Coronary artery (tissue), 2 donors: ENCODE measurements at places on chromosomes 1 and 21.

GRCh38 chr1:99696616-99697015 is 50.7 kb downstream of the PALMD start:
- no peak for DNase-seq

- DNase-seq, result no peak
Observed at GRCh38 chr1:235993652-235994051, 71.2 kb downstream of the NID1 start.

- DNase-seq, result no peak
Observed at GRCh38 chr1:64630611-64631010, 114.3 kb upstream of the RAVER2 start.

DNA sequence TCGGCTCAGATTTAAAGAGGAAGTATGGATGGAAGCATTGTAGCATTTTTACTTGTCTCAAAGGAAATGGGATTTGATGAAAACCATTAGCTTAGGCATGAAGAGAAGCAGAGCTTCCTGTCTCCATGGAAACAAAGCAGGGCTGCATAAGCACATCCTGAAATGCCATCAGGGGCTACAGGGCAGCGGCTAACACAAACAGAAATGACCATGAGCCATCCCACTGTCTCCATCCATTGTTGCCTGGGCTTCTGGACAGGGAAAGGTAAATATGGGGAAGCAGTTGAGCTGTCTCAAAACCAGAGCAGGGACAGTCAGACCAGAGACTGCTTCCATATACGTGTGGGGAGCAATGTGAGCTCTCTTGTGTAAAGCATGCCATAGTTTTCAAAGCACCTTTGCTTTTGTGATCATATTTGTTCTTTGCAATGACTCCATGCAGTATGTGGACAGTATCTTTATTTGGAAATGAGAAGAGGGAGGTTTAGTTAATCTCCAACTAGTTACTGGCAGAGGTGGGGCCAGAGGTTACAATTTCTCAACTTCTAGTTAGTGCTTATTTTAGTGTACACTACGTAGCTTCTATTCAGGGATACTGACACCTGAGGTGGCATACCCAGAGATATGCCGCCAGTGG is 176.1 kb downstream of the CACNA1E start:
- DNase-seq, result no peak

DNA sequence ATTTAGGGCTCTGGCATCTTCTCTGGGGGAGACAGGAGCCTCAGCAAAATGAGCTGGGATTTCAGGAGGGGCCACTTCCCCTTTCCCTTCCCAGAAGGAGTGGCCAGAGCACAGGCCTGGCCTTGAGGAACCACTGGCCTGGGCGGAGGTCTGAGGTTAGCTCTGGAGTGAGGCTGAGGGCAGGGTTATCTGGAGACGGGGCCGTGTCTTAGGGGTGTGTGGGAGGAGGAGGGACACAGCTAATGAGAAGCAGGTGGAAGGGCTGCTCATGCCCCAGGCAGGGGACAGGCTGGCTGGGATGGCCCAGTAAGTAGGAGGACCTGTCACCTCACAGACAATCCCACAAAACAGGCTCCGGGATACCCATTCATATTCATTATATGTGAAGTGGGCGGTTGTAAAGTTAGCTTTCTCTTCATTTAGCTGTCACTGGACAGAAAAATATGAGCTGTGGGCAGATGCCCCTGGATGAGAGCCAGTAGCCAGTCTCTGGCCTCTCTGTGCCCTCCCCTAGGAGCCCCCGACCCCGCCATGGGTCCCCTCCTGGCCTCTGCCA is 12.4 kb downstream of the ALX3 start:
- DNase-seq, result no peak

DNA sequence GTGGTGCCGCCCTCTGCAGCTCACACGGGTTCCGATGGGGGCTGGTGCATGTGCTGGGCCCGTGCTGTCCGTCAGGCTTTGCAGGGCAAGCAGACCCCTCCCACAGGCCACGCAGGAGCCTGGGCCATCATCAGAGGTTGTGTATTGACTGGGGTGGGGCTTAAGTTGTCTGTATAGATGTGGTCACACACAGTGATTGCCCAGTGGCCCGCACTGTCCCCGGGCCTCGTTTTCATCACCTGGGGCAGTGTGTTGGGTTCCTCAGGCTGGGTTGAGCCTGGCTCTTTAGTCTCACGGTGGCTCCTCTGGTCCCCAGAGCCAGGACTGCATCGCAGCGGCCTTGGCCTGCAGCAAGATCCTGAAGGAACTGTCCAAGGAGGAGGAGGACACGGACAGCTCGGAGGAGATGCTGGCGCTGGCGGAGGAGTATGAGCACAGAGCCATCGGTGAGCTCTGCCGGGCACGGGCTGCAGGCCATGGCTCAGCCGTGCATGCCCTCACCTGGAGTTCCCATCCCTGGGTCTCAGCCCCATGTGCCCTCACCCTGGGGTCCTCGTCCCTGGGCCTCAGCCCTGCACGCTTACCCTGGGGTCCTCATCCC is 44.1 kb downstream of the TRPM2 start:
- DNase-seq, result no peak

GRCh38 chr1:26477446-26478152 is 5.4 kb downstream of the HMGN2 start:
- DNase-seq, result no peak

GRCh38 chr1:30191154-30191702 is 532.2 kb downstream of the MATN1 start:
- DNase-seq, result no peak

DNA sequence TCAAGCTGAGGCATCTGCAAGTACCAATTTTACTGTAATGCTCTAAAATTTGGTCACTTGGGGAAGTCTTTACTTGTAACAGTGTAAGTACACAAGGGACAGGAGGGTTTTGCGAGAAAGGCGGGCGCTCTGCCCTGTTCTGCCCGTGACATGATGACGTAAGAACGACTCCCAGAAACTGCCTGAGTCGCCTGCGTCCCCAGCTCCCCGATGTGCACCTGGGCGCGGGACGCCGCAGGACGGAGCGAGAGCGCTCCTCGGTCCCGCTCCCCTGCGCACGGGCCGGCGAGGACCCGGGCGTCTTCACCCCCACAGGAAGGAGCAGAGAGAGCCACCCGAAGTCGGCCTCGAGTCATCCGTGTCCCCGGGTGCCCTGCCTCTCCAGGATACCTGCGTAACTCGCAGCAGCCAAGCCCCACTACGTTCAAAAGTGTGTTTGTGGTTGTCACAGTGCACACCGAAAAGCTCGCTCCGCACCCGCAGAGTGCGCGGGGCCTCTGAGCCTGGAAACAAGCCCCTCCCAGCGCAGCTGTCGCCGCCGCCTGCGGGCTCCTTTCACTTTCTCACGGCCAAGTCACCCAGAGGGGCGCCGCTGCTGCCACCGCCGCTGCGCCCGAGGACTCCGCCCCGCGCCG is 3.3 kb upstream of the ZBTB18 start:
- no peak for DNase-seq

DNA sequence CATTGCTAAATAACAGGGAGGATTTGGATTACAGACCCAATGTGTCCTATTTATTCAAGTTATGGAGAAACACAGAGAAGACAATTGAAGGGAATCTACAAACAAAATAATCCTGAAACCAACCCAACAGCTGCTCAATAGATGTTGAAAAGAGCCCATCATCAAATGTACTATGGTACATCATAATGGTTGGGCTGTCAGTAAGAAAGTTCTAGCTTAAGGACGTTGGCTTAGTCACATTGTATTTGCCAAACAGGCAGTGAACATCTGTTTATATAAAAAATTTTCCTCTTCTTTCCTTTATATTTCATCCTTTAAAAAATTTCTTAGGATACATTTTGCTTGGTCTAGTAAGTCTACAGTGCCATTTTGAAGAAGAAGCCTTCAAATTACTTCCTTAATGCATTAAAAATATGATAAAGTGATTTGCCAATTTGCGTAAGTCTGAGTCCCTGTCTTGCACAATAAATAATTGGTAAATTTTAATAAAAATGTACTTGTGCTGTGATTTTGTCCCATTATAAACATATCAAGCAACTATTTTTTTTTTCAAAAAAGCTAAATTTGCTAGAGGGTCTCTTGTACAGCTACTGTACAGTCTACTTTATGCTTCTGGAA is 14.4 kb downstream of the MAP3K7CL start:
- no peak for DNase-seq

DNA sequence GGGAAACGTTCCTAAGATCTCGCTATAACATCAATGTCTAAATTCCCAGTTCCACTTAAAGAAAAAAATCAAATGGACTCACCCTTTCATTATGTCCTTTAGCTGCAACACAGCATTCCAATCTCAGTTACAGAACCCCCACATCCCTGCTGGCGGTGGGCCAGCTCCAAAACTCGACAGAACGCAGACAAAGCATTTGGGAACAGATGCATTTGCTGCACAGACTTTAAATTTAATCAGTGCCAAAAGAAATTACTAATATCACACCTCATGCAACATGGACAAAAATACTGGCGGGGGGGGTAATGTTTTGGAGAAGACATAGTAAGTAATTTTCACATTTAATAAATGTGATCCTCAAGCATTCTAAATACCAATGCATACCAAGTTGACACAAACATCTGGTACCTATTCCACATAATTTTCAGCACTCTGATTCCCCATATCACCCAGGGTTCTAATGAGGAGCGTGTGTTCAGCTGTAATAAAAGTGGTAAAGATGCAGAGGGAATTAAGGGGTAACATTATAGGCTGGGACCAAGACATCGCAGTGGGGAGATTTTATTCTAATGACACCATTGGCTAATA is 79.7 kb downstream of the TGFBR3 start:
- DNase-seq, result no peak

DNA sequence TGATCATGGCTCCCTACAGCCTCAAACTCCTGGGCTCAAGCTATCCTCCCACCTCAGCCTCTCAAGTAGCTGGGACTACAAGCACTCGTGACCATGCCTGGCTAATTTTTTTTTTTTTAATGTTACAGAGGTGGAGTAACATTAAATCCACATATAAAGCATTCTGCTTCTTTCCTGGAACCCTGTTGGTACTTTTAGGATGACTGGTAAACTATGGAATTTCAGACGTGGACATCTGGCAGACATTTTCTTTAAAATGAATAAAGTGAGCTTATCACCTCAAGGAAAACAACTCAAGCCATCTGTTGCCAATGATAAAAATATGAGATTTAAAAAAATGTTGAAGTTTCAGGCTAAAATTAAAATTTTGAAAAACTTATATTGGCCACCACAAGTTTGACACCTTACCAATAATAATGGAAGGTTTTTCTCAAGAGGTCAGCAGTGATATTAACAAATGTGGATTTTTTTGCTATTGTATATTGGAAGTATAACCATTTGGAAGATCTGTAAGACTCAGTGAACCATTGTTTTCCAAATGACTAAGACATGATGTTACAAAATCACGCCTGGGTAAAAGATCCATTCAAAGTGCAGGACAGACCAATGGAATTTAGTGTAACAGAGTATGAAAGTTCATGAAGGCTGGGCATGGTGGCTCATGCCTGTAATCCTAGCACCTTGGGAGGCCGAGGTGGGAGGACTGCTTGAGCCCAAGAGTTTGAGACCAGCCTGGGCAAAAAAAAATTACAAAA is 52.7 kb upstream of the EIF4G3 start:
- DNase-seq, result no peak

DNA sequence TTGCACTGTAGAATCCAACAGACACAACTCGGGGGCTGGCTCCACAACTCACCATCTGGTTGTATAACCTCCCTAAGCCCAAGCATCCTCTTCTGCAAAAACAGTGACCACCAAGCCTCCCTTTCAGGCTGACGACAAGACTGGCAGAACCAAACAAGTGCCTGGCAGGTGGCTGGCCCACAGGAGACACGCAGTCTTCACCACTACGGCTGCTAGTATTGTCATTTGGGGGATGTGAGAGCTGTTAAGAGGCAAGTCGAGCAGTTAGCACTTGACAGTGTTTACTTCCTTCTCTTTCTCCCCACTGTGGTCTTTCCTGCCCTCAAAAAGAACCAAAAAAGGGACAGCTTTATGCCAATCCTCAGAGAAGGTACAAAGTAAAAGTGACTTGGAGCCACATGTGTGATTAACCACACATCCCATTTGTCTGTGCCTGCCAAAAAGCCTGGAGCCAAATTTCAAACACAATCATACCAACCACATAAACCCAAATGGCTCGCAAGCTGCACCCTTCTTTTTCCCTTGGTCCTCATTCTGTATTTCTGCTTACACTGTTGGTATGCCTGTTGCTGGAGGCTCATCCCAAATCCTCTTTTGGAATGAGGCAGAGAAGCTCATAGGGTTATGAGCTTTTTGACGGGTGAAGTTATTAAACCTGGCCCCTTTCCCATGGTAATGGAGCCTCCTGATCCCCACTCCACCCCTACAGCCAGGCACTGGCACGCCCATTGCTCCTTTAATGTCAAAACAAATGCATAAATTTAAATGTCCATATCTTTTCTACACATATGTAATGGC is 94.1 kb downstream of the TGFBR3 start:
- no peak for DNase-seq

- no peak for DNase-seq
Observed at GRCh38 chr1:240070188-240070587, 21.5 kb upstream of the FMN2 start.

GRCh38 chr1:12435639-12436344 is 182.2 kb downstream of the DHRS3 start:
- DNase-seq, result no peak

DNA sequence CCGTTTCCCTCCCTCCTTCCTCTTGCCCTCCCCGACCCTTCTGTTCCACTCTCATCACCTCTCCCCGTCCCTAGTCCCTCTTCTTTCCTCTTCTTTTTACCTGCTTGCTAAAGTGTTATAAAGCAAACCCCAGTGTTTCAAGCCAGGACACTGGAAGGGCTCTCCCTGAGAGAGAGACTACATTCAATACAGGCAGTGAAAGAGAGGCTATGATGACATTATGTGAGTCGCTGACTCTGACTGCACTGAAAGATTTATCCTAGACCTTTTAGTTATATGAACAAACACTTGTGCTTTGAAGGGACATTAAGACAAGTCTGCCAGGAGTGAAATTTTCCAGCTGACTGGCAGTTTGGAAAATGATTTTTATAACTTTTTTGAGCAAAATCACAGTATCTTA is 155.7 kb downstream of the S1PR1 start:
- DNase-seq, result no peak

- DNase-seq, result no peak
Observed at GRCh38 chr21:31162827-31163226, 124.6 kb upstream of the KRTAP19-8 start.

DNA sequence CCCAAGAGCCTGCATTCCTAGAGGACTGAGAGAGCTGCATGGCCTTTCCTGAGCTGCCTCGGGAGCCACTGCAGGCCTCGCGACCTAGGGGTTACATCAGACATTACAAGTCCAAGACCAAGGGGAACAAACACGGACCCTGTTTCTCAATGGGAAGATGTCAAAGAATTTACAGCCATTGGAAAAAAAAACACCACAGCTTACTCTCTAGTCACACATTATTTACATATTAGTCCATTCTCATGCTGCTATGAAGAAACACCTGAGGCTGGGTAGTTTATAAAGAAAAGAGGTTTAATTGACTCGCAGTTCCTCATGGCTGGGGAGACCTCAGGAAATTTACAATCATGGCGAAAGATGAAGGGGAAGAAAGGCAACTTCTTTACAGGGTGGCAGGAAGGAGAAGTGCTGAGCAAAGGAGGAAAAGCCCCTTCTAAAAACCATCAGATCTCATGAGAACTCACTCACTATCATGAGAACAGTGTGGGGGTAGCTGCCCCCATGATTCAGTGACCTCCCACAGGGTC is 8.4 kb upstream of the PRMT2 start:
- DNase-seq, result no peak

- no peak for DNase-seq
Observed at GRCh38 chr1:175178056-175178455, 14.5 kb downstream of the KIAA0040 start.

GRCh38 chr1:223323491-223324484 is 40.2 kb downstream of the SUSD4 start:
- no peak for DNase-seq

- DNase-seq, result no peak
Observed at GRCh38 chr1:79262745-79263258, 256.3 kb upstream of the ADGRL4 start.
